ENCODE measurements at places on chromosomes 13 and 19. TPM values are rescaled to one million over a fixed set of nuclear protein-coding genes. Genes with fewer than 3 reads are reported as not detected.

GRCh38 chr13:113086991-113087922 is 18.3 kb upstream of the F7 start:
- no peak for DNase-seq

- DNase-seq, result no peak
These were observed 6.1 kb downstream of the CAPN12 start for GRCh38 chr19:38737921-38738737.

DNA sequence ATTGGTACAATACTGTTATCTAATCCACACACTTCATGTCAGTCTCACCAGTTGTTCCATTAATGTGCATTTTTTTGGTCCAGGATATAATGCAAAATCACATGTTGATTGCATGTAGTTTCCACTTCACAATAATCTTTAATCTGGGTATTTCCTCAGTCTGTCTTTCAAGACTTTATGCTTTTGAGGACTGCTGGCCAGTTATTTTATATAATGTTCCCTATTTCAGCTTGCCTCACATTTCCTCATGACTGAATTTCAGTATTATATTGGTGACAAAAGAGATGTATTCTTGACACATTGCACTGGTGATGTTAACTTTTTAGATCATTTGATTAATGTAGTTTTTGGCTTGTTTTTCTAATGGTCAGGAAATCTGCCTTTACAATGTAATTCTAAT is 368.3 kb downstream of the IRS2 start:
- no peak for DNase-seq

DNA sequence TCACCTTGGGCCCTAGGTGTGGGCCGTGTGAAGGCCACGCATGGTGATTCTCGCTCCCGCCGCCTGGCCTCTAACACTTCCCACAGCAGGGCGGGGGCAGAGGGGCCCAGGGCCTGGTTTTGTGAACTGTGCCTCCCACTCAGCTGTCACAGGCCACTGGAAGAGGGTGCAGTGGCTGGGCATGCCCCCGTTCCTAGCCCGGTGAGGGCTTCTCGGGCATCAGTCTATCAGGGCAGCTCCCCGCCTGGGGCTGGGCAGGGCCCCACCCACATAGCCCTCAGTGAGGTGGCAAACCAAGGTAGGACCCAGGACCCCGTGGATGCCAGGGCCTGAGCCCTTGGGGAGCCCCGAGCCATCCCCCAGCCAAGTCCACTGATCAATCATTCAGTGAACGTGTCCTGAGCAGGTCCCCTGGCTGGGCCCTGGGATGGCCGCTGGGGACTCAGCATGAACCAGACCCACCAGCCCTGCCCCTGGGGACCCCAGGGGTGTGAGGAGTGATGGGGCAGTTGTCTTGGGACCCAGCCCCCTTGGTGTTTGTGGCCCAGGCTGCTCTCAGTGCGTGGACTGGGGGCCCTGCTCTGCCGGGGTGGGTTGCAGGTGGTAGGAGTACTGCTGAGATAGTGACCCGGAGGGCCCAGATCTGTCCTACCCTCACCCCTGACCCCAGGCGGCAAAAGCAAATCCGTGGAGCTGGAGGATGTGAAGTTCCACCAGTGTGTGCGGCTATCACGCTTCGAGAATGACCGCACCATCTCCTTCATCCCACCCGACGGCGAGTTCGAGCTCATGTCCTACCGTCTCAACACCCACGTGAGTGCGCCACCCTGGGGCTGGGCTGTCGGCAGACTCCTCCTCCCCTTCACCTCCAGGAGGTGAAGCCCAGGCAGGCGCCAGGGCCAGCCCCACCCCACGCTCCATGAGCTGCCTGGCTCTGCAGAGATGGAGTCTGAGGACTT is 29.4 kb downstream of the AP1M1 start:
- no peak for DNase-seq

GRCh38 chr13:87122551-87122950 is 548.6 kb upstream of the SLITRK5 start:
- no peak for DNase-seq

- no peak for DNase-seq
These were observed 18.7 kb downstream of the GPR180 start for GRCh38 chr13:94620286-94620896.

DNA sequence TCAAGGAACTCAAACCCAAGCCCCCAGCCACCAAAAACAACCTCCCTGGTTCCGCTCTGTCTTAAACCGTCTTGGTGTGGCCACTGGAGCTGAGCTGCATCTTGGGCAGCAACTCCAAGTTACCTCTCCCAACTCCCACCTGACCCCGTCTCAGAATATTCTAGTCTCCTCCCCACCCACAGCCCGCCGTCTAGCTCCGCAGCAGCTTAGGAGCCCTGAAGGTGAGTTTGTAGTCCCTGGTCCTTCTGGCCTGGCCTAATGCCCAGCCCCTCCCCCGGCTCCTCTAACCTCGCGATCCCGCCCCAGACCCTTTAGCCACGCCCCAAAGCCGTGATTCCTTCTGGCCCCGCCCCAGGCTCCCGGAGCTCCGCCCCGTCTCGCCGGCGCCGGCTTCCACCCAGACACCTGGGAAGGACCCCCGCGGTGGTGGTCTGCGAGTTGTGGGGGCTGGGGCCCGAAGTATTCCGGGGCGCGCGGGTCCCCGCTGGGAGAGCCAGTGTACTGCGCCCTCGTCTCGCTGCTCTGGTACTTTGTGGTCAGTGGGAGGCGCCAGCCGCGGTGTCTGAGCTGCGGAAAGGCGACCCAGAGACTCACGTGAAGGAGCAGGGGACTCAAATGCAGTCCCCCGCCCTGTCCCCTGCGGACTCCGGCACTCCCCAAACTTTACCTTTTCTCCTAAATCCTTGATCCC is 2.5 kb upstream of the LHB start:
- DNase-seq, result peak; percentile 73

DNA sequence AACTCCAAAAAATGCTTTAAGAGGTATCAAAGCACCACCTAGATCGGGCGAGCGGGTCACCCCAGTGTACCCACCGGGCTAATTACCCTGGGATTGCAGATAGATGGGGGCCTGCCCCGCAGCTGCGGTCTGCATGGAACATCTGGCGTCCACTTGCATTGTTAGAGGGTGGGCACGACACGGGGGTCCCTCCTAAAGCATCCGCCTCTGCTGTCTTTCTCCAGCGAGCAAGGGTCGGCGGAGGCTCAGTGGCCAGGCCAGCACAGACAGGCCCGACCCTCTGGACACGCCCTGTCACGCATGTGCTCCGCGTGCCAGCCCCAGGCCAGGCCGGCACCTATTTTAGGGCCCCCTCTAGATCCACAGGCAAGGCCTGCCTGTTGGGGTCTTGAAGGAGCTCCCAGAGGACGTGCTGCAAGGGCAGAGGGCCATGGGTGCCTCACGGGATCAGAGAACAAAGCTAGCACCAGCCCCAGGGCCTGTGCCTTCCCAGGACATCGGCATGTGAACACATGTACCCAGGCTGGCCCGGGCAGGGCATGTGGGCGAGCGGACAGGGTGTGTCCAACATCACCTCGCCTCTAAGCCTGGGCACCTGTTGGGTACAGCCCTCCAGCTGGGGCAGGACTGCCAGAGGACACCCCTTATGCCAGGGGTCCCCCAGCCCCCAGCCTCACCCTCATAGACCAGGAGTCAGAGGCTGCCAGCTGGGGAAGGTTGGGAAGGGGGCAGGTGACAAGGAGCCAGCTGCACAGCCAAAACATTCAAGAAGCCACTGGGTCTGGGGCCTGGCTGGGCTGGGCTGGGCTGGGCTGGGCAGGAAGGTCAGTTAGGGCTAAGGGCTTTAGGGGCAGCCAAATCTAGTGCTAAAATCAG is 35.6 kb upstream of the NANOS3 start:
- DNase-seq, result no peak

GRCh38 chr19:2469102-2469914 is 6.6 kb upstream of the GADD45B start:
- DNase-seq, result no peak

DNA sequence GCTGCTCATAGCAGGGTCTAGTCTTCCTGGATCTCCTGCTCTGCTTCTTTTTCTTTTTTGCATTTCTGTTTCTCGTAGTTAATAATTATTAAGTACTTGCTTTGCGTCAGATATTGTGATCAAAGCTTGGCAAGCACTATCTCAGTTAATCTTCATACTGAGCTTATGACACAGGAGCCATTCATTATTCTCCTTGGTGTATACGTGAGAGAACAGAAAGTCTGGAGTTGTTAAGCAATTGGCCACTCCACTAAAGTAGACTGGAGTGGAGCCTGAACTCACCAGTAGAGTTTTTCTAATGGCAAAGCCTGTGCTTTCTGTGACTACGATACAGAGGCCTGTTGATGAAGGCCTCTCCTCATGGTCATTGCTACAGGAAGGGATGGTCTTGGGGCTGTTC is 285.9 kb downstream of the RFC3 start:
- DNase-seq, result no peak

- DNase-seq, result no peak
These were observed 84.2 kb downstream of the COL4A2 start for GRCh38 chr13:110391273-110391672.

- no peak for DNase-seq
These were observed 13.1 kb downstream of the ZNF14 start for GRCh38 chr19:19719798-19720197.

DNA sequence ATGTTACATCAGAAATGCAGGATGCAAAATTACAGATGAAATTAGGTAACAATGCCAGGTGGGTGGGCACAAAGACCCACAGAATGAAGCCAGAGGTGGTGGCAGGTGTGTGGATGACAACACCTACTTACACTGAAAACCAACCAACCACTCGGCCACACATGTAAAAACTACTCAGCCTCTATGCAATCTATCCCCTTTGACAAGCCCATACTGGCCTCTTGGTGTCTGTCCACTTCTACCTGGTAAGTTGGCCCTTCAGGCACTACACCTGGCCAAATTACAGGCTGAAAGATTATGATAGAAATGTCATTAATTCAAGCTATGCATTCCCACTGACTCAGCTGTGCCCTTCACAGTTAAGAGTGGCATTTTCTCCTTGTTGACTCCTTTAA is 50.0 kb downstream of the BRD4 start:
- no peak for DNase-seq

DNA sequence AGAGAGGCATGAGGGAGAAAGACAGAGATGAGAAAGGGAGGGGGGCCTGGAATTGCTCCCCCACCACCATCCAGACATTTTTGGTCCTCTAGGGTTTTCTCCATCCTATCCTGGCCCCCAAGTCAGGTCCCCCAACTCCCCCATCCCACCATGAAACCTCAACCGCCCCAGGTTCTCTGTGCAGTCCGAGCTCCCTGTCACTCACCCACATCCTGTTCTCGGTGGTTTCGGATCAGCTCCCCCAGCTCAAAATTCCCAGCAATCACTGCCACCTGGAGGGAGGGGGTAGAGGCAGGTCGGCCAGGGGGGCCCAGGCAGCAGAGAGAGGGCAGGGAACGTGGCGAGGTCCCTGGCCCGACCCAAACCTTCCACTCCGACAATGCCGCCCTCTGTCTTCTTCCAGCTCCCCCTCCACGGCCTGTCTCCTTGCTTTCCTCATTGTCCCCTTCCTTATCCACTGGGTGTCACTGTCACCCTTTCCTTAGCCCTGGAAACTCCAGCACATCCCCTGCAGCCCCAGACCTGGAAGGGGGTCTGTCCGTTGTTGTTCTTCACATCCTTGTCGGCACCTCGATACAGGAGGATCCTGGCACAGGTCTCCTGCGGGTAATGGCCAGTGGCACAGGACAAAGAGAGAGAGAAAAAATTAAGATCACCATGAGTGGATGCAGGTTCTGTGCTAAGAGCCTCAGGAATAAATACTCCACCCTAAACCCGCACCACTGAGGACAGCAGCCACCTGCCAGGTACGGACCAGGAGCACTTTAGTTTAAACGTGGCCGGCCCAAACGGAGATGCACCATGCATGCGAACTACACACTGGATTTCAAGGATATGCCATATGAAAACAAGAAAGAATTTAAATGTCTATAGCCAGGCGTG is 15.4 kb downstream of the SHANK1 start:
- no peak for DNase-seq

GJB6 gene
- 4.0 TPM for total RNA-seq

ZIC2 gene
- total RNA-seq, result 0.23 TPM

ZNF132 gene
- 12.1 TPM for total RNA-seq

C13orf42 gene
- not detected for total RNA-seq

CEACAM21 gene
- 2.4 TPM for total RNA-seq

COMP gene
- total RNA-seq, result 2.0 TPM

RINL gene
- total RNA-seq, result 11.9 TPM

SHD gene
- total RNA-seq, result not detected

ZNRF4 gene
- not detected for total RNA-seq
